ENCODE measurements at places on chromosomes 5 and 9.
A peak's percentile ranks its signal among the peaks of the same experiment; 100 is the strongest.

DNA sequence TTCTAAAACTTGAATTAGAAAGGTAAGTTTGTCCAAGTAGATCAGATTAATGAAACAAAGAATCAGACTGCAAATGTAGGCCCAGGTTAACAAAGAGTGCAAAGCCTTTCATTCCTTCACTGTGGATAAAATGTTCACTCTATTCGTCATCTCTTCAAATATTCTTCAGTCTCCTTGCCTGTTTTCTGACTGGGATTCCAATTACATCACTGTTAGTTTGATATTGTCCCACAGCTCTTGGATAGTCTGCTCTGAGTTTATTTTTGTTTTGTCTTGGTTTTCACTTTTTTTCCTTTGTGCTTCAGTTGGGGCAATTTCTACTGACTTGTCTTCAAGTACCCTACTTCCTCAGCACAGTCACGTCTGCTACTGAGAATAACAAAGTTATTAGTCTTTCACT, 38.5 kb upstream of the GZMA start:
- no peak for DNase-seq

- DNase-seq: no peak
These were observed 144.6 kb upstream of the MRPS30 start for GRCh38 chr5:44663991-44664710.

DNA sequence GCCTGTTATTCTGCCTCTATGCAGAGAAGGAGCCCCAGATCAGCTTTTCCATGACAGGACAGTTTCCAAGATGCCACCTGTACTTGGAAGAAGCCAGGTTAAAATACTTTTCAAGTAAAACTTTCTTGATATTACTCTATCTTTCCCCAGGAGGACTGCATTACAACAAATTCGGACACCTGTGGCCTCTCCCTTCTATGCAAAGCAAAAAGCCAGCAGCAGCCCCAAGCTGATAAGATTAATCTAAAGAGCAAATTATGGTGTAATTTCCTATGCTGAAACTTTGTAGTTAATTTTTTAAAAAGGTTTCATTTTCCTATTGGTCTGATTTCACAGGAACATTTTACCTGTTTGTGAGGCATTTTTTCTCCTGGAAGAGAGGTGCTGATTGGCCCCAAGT, 301 bp upstream of the IL4 start:
- no peak for DNase-seq

GRCh38 chr9:81080900-81081299, 608.4 kb downstream of the TLE1 start:
- DNase-seq: no peak

DNA sequence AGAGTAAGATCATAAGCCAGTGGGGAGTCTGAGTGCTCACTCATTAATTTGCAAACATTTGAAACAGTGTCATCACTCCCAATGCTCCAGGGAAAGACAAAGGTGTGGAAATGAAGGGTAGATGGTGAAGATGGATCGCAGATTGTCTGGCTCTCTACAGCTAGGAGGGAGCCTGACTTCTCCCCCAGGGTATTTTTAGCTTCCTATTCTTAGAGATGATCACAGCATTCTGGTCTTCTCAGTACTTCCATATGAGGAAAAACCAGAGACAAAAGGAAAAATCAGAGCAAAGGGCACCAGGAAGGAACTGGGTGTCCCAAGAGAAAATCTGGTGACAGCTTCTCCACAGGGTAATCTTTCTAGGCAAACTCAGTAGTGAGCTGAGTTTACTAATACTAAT, 401.9 kb upstream of the GRIA1 start:
- DNase-seq: no peak

DNA sequence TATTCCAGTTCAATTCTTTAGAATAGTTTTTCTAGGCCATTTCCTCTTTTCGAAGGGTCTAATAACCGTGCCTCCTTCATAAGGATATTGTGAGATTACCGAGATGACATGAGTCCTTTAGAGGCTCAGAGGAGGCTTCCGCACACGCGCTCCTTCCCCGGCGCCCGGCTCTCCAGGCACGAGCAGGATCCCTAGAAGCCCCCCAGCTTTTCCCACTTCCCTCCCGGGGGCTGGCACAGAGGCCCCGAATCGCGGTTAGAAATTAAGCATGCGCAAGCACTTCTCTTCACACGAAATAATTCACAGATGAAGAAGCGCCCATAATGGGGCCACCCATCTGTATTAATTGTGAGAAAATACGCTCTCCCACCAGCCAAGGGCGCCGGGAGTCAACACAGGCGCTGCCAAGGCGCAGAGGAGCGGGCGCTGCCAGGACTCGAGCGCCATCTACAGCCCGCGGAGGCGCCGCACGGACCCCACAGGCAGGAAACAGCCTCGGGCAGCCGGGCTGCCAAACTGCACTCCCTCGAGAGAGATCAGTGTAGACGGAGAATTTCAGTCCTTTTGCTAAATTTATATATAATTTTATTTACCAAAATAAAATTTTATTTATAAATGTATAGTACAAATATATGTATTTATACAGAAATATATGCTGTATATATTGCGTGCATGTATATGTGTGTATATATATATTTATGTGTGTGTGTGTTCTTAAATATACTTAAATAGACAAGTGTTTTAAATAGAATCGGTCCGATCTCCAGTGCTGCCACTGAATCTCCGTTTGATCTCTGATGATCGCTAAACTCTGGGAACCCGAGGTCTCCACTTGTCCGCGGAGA, 258.1 kb upstream of the NFIL3 start:
- peak; percentile 90 for DNase-seq

GRCh38 chr5:54882101-54882500, 103.3 kb downstream of the ESM1 start:
- no peak for DNase-seq
